ENCODE measurements at places on chromosomes 13 and 19.

GRCh38 chr13:110373617-110374016, 66.5 kb downstream of the COL4A2 start:
- DNase-seq = no peak

DNA sequence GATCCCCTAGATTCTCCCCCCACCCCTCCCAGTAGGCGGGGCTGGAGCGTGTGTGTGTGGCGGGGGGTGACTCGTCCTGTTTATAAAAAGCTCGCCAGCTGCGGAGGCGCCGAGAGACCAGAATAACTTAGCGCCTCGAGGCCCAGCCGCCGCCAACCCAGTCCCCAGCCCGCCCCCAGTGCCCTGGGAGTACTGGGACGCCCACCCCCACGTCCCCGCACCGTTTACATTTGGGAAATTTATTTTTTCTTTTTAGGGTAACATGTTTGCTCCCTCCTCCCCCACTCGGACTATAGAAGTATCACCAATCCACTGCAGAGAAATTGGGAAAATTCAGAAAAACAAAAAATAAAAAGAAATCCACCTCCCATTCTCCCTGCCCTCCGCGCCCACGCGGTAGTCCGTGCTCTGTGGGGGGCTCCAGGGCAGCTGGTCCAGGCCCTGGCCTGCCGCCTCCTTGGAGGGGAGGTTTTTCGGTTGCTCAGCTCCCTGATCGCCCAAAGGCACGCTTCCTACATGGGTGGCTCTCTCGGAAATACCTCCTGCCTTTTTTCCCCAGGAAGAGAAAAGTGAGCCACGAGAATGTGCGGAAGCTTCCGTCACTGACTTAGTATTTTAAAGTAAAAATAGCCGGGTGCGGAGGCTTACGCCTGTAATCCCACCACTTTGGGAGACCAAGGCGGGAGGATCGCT, 1.5 kb upstream of the RAB3A start:
- peak; percentile 41 for DNase-seq

DNA sequence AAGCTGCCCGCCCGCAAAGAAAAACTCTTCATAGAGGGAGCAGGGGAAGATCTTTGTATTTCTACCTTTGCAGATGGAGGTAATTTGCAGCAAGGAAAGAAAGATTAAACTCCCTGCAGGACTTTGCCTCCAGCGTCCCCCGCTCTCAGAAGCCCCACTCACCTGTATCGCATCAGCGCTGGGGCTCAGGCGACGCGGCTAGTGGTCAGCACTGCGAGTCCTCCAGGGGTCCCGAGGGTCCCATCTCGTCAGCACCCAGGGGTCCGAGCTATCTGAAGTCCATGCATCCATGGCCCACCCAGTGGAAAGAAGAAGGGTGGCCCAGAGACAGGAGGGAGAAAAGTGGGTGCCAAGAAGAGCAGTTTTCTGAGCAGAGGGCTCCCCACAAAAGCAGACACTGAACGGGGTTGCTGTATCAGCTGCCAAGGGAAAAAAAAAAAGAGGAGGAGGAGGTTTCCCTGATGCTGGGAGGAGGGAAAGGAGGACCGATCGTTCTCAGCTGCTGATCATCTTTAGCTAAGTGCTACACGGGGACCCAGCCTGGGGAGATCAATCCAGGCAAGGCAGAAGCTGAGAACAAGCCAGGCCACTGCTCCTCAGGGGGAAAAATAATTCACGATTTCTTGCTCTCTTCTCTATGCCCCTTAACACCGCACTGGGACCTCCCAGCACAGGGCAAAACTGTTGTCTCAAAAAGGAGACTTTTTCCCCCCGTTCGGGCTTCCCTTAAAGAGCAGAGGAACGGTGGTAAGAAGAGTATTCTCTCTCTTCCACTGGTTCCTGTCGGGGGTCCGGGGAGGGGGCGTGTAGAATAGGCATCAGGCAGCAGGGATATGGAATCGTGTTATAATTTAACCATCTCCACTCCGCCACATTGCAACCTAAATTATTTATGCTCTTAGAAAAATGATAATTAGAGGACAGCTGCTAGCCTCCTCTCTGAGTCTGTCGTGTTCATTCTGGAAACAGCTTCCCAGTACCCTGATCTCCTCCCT, 117.7 kb upstream of the CACNA1A start:
- no peak for DNase-seq

GRCh38 chr13:77916488-77916887, 2.1 kb downstream of the EDNRB start:
- no peak for DNase-seq

DNA sequence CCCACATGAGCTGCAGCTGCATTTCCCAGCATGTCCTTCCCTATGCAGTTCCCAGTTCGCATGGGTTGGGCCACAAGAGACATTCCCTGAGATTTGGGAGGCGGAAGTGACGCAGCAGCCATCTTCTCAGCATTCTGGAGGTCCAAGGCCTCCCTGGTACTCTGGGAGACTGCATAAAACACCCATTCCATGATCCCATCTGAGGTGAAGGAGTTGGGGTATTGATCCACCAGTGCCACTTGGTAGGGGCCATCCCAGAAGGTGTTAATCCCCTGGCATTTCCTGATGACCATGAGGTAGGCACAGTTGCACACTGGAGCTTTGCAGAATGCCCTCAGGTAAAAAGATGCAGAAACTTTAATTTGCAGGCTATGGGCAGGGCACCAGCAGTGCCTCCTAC, 25.4 kb downstream of the POP4 start:
- no peak for DNase-seq

- no peak for DNase-seq
Observed at GRCh38 chr19:16569609-16570320, 2.5 kb downstream of the SLC35E1 start.

- no peak for DNase-seq
Observed at GRCh38 chr13:59345311-59345710, 818.4 kb downstream of the DIAPH3 start.
